Smooth muscle cell of trachea (primary cell): ENCODE measurements at places on chromosomes 1 and 21. TPM values are rescaled to one million over a fixed set of nuclear protein-coding genes. Genes with fewer than 3 reads are reported as not detected.

The NMNAT2 gene
- total RNA-seq = under 0.01 and 0.83 TPM in 2 replicates

The C1orf226 gene
- 0.17 and 0.29 TPM in 2 replicates for total RNA-seq

The CRP gene
- not detected in 2 replicates for total RNA-seq

The C1QB gene
- not detected in 2 replicates for total RNA-seq

The ZNF648 gene
- not detected in 2 replicates for total RNA-seq

The ITGB3BP gene
- total RNA-seq = 9.3 and 44.1 TPM in 2 replicates

The SLC45A3 gene
- 0.44 and 1.5 TPM in 2 replicates for total RNA-seq

The KRTAP11-1 gene
- total RNA-seq = not detected in 2 replicates

The DNAJB4 gene
- total RNA-seq = 42.2 and 45.3 TPM in 2 replicates

The FAM131C gene
- total RNA-seq = 0.15 and 0.50 TPM in 2 replicates

The CFAP298 gene
- total RNA-seq = 18.0 and 28.1 TPM in 2 replicates

The NES gene
- total RNA-seq = 58.2 and 110 TPM in 2 replicates

The DPT gene
- 1.8 and 2.3 TPM in 2 replicates for total RNA-seq

The LZIC gene
- 26.6 and 42.0 TPM in 2 replicates for total RNA-seq

The AADACL4 gene
- not detected in 2 replicates for total RNA-seq

The CSF3R gene
- total RNA-seq = under 0.01 TPM in 1 of 2 replicates, not detected in the other

The KCNJ15 gene
- 0.58 and 1.7 TPM in 2 replicates for total RNA-seq

The WDR64 gene
- total RNA-seq = not detected in 2 replicates

The S100A8 gene
- total RNA-seq = not detected in 2 replicates

The DIRAS3 gene
- total RNA-seq = 0.58 and 1.3 TPM in 2 replicates

The L1TD1 gene
- 0.17 and 0.29 TPM in 2 replicates for total RNA-seq

The ELF3 gene
- under 0.01 and 1.2 TPM in 2 replicates for total RNA-seq

The PCNT gene
- total RNA-seq = 25.8 and 39.7 TPM in 2 replicates

The LCE2B gene
- not detected in 2 replicates for total RNA-seq

The SLC9C2 gene
- not detected in 2 replicates for total RNA-seq

The NBPF10 gene
- 2.0 and 4.4 TPM in 2 replicates for total RNA-seq

The NCAM2 gene
- 9.3 and 14.8 TPM in 2 replicates for total RNA-seq

The ENAH gene
- total RNA-seq = 86.2 and 99.9 TPM in 2 replicates

The SMIM1 gene
- 2.8 and 8.1 TPM in 2 replicates for total RNA-seq

The DNALI1 gene
- total RNA-seq = 5.5 and 7.9 TPM in 2 replicates

The ERG gene
- 0.44 TPM in 1 of 2 replicates, not detected in the other for total RNA-seq

The PCSK9 gene
- total RNA-seq = 0.50 and 0.87 TPM in 2 replicates

The SPRR2B gene
- total RNA-seq = not detected in 2 replicates

The KCNT2 gene
- total RNA-seq = 2.3 and 2.5 TPM in 2 replicates

The MAN1C1 gene
- total RNA-seq = 4.7 and 12.1 TPM in 2 replicates

The OR6P1 gene
- not detected in 2 replicates for total RNA-seq

The SDF4 gene
- 137 and 202 TPM in 2 replicates for total RNA-seq

The SIK1 gene
- 0.33 TPM in 1 of 2 replicates, not detected in the other for total RNA-seq

The VWA1 gene
- 5.2 and 9.6 TPM in 2 replicates for total RNA-seq

The MGST3 gene
- total RNA-seq = 230 and 254 TPM in 2 replicates

The SNX7 gene
- total RNA-seq = 46.5 and 54.0 TPM in 2 replicates

The UTS2 gene
- total RNA-seq = not detected in 2 replicates

The GTF2B gene
- 30.6 and 43.3 TPM in 2 replicates for total RNA-seq

The ST6GALNAC3 gene
- 0.73 and 0.99 TPM in 2 replicates for total RNA-seq

The DDOST gene
- total RNA-seq = 279 and 378 TPM in 2 replicates

The CD101 gene
- total RNA-seq = 0.29 and 0.66 TPM in 2 replicates

The RHBDL2 gene
- 0.73 and 0.83 TPM in 2 replicates for total RNA-seq

The KCNQ4 gene
- total RNA-seq = under 0.01 TPM in 2 replicates
